ENCODE measurements at places on chromosomes 6 and 20.

DNA sequence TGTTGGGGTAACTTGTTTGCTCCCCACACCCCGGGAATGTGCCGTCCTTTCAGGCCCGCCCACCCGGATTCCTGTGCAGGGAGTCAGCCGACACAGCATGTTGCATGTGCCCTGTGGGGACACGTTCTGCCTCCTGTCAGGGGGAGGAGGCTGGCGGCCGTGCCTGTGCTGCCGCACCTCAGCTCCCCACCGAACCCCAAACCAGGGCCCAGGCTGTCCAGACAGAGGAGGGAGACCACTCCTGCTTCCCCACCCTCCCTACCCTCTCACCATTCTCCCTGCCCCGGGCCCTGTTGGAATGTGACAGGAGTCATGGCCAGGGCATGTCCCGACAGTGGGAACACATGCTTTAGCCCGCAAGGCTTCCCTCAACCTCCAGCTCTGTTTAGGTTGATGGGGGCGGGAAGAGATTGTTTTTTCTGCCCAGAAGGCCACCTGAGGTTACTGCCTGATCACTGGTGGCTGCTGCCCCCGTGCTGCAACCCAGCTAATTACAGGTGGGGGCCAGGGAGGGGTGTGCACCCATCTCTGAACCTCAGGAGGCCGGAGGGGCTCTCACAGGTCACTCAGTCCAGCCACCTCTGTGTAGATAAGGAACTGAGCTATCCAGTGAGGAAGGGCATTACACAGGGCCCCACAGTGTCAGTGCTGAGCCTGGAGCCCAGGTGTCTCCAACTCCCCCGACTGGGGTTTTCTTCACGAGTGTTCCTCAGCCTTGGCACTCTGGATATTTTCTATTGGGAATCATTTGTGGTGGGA lies 13.6 kb downstream of the LRRC73 start:
- peak; percentile 81 for DNase-seq

- DNase-seq = no peak
Observed at GRCh38 chr20:2991532-2991931, 51.9 kb upstream of the GNRH2 start.

- no peak for DNase-seq
Observed at GRCh38 chr20:21609981-21610380, 95.5 kb upstream of the PAX1 start.

- DNase-seq = no peak
Observed at GRCh38 chr6:34858681-34859080, 29.2 kb downstream of the TAF11 start.

DNA sequence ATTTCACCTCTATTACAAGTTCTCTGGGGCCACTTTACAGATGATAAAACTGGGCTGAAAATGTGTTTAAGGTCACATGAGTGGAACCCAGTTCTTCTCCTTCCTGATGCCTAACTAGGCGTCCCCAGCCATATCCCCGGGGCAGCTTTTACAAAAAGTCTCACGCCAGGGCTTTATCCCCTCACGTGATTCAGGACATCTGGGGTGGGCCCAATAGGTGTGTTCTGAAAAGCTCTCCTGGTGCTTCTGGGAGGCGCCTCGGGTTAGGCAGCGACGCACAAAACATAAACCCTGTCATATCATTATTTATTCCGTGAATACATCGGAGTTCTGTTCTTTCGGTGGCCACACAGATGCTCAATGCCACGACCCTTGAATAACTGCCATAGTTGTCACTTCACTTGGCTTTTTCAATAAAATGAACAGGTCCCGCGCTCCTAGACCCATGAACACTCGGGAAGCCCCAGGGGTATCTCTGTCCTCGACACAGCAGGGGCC lies 32.1 kb downstream of the SF3B5 start:
- DNase-seq = no peak

GRCh38 chr20:19802492-19803158 lies 44.6 kb downstream of the RIN2 start:
- DNase-seq = peak; percentile 18

GRCh38 chr6:136930528-136930927 lies 8.4 kb downstream of the SLC35D3 start:
- no peak for DNase-seq

DNA sequence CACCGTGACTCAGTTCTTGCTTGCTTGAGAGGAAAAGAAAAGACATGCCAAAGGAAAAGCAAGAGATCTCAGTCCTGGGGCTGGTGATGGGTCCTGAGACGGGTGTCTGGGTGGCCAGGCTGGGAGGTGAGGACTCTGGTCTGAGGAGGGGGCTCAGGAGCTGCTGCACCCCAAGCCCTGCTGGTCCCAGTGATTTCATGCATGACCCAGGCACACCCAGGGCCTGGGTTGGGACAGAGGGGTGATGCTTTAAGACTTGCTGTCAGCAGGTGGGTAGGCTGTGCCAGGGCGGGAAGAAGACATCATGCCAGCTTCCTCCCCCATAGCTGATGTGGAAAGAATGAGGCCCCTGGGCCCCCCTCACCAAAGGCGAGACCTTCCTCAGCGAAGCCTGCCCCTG lies 65.1 kb upstream of the PMEPA1 start:
- DNase-seq = no peak

DNA sequence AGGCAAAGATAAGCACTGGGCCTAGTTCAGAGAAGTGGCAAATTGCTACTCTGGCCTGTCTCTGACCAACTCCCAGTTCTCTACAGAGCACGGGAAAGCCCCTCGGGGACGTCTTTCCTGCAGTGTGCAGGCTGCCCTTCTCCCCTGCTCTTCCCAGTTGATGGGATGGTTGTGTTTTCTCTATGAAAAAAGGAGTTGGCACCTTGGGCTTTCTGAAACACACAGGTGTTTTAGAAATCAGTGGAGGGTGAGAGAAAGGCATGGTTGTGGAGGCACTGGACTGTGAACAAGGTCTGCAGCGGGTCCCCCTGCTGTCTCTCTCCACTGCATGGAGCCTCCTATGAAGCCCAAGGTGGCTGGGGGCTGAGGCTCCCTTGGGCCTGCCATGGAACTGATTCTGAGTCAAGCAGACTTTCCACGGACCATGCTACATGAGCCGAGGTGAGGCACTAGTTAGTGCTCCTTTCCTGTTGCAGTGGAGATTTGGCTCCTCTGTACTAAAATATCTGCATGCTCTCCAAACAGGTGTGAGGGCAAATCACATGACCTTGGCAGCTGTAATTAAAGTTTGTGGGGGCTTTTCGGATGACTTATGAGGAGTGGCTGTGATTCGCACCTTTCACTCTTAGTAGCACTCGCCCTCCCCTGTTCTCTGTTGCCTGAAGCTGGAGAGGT lies 16.3 kb downstream of the GTSF1L start:
- DNase-seq = no peak

DNA sequence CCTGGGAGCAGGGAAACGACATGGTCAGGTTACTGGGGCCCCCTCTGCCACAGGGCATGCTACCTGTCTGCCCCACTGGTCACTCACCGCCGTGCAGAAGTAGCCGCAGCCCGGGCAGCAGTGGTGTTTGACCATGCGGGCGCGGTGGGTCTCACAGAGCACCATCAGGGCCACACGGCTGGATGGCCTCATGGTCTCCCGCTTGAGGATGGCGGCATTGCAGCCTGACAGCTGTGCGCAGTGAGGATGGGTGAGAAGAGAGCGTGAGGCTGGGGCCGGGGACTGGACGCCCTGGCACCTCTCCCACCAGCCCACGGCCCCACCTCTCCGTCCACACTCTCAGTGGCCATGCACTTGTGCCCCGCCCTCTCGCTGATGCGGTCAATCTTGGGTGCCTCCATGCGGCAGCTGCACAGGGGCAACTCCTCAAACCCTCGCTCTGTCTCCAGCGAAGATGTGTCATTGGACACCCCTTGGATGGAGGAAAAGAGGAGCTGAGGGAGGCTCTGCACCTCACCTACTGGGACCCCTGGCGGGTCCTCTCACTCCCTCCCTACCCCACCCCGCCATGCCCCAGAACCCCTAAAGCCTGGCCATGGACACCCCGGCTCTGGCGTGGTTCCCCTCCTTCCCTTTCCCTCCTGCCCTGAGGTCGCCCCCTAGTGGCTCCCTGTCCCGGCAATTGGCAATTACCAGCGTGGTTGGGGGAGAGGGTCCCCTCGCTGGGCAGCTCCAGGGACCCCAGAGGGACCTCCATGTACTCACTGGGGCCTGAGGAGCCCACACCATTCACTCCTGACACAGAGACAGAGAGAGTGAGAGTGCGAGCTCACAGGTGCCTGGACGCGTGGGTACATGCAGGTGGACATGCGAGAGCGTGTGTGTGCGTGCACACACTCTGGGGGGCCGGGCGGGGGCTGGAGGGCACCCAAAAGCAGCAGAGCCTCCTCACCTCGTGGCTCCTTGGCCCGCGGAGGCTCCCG lies 8.9 kb downstream of the EHMT2 start:
- no peak for DNase-seq

DNA sequence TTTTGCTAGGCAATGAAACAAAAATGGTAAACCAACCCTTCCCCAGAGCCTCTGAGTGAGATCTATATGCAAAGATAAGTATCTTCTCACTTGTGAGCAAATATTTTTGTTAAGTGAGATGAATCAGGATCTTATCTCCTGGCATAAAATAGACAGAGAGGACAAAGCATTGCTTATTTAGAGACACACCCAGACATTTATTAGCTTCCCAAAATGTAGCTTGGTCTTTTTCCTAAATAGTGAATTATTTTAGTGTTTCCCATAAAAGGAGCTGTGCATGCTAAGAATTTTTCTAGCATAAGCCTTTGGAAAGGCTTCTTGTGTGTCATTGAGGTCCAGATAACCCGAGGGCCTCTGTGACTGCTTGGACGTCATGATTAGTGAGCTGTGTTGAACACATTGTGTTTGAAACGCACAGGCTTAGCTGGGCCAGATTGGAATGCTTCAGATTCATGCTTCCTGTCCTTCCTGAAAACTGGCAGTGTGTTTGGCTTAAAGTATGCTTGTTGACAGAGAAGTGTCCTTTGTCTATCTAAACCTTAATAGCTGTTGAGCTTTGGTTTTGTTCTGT lies 16.5 kb downstream of the MTHFD1L start:
- peak; percentile 71 for DNase-seq

GRCh38 chr6:149060985-149061760 lies 256.3 kb upstream of the TAB2 start:
- DNase-seq = no peak

DNA sequence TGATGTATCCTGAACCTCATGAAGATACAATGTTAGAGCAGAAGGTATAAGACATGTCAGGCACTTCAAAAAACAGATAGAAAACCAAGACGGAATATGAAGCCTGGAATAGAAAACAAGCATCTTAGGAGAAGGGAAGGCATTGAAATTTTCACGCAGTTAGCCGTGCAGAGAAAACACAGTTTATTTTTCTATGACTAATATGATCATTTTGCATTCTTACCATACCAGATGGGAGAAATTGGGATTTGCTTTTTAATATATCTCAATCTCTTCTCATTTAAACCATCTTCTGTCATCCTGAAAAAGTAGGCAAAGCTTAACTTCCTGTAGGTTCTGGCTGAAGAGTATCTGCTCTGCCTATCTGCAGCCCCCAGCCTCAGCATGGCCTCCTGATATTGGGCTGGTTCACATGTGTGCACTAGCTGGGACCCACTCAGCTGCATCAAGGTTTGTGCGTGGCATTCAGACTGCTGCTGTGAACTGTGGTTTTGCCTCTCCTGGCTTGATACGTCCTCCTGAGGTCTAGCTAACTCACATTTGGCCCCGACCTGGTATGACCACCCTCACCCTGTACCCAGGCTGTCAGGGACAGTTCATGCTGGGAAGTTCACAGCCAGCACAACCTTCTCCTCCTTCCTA lies 392.5 kb upstream of the SASH1 start:
- no peak for DNase-seq

GRCh38 chr6:22451962-22452361 lies 117.4 kb upstream of the HDGFL1 start:
- no peak for DNase-seq

DNA sequence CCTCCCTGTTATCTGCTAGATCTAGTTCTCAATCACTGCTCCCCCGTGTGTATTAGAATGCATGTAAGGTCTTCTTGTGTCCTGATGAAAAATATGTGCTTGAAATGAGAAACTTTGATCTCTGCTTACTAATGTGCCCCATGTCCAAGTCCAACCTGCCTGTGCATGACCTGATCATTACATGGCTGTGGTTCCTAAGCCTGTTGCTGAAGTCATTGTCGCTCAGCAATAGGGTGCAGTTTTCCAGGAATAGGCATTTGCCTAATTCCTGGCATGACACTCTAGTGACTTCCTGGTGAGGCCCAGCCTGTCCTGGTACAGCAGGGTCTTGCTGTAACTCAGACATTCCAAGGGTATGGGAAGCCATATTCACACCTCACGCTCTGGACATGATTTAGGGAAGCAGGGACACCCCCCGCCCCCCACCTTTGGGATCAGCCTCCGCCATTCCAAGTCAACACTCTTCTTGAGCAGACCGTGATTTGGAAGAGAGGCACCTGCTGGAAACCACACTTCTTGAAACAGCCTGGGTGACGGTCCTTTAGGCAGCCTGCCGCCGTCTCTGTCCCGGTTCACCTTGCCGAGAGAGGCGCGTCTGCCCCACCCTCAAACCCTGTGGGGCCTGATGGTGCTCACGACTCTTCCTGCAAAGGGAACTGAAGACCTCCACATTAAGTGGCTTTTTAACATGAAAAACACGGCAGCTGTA lies 73.4 kb downstream of the PTPN1 start:
- DNase-seq = no peak

- DNase-seq = no peak
Observed at GRCh38 chr20:12886618-12887363, 122.0 kb upstream of the SPTLC3 start.

GRCh38 chr20:36147690-36148089 lies 6.8 kb upstream of the EPB41L1 start:
- no peak for DNase-seq

DNA sequence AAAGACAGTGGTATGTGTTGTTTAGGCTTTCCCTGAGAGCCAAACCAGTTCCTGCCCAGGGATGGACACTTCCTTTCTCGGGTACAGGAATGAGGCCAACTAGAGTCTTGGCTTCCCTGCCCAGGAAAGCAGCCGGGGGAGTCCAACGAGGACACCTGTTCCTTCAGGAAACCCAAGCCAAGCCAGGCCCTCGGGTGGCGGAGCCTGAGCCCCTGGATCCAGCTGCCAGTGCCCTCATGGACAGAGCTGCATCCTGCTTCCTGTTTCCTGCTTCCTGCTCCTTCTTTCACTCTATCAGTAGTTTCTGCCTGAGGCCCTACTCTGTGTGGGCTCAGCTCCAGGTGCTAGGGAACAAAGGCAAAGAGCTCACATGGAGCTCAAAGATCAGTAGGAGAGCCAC lies 7.9 kb upstream of the SIRPA start:
- DNase-seq = no peak

DNA sequence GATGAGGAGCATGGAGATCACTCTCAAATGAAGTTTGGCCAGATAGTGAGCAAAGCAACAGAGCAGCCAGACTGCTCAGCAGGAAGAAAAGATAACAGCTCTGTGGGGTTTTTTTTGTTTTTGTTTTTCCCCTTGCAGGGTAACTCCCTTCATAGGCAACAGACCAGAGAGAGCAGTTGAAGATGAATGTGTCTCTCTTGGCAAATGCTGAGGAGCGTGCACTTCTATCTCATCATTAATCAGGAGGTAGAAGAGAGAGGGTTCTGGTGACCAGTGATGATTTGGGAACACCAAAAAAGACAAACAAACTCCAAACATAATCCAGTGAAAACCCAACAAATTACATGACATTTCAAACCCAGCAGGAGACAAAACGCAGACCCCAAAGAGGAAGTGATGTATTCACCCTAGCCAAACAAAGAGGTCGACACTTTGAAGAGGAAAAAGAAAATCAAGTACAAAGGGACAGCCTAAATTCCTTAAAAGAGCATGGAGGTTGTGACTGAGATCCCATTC lies 66.2 kb upstream of the RREB1 start:
- DNase-seq = no peak

- no peak for DNase-seq
Observed at GRCh38 chr6:112481211-112481610, 134.1 kb downstream of the RFPL4B start.

GRCh38 chr6:168632694-168633093 lies 191.7 kb downstream of the SMOC2 start:
- no peak for DNase-seq

- DNase-seq = no peak
Observed at GRCh38 chr6:4256969-4257368, 121.6 kb upstream of the ECI2 start.
